ENCODE measurements at places on chromosomes 4 and X.
A peak's percentile ranks its signal among the peaks of the same experiment; 100 is the strongest.

DNA sequence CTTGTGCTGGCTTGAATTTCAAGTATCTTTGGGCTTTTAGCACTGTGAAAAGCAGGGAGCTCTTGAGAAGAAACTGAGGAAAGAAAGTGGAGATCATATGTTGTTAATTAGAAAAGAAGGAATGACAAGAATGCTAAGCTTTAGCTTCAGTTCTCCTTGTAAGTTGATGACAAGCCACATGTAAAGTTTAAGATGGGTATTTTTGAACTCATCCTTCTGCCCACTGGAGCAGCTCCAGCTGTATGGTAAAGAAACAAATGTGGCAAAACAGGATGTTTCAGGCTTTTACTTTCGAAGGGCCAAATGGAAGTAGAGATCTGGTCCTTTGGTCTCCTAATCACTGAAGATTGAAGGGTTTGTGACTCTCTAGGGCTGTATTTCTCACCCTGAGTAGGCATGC lies 137.8 kb downstream of the GUCY2F start:
- DNase-seq: no peak

- DNase-seq: peak; percentile 52
Measured at GRCh38 chr4:80362578-80363181, 27.1 kb downstream of the CFAP299 start.

- peak; percentile 13 for DNase-seq
Measured at GRCh38 chr4:8090312-8090711, 68.3 kb downstream of the ABLIM2 start.

DNA sequence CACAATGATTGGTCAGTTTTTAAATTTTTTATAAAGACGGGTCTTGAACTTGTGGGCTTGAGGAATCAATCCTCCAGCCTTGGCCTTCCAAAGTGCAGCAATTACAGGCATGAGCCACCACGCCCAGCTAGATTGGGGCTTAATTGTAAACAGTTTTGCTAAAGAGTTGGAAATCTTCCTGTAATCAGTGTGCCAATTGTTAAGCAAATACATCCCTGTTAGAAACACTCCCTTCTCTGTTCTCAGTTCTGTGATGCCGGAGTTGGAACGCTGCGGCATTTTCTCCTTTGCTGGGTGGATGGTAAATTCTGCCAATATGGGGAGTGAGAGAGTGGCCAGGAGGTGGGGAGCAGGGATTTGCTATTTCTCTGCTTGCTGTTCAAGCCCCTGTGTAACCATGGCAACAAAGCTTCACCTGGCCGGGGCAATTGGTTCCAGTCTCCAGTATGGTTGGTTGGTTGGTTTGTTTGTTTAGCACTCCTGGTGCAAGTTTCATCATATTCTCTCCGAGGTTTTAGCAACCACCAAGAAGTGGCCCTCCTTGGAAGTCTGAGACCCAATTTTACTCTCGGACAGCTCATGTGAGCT lies 3.0 kb upstream of the SPATA4 start:
- no peak for DNase-seq

GRCh38 chrX:140948827-140949226 lies 53.6 kb upstream of the SPANXB1 start:
- DNase-seq: no peak

DNA sequence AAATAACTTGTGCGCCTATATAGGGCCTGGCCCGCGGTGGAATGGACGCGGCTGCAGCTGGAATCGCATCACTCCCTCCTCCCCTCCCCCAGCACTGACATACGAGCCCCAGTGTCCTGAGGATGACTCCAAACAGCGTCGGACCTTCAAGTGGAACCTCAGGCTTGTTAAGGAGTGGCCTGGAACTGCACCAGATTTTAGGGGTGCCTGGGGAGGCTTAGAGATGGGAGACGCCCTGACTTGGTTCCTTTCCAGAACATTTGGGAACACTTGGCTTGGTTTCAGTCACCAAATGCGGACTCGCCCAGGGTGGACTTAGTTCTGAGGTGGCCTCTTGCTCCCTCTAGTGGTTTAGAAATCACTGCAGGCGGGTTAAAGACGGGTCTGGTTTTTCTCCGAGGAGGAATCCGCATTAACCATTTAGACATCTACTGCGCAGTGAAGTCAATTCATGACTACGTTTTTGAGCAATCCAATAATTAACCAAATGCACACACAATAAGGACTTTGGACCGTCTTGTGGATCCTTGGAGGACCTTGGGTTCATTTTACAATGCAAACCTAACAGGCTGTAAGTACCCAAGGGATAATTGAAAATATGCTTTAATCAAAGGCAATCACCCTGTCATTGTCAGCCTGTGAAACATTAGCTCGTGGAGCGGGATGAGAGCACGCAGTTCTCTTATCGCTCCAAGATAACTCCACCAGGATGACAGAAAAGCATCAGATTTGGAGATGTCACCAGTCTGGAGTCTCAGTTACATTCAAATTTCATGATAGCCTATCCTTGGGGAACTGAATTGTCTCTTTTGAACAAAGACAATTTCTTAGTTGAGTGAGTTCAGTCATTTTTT lies 11.2 kb upstream of the PDGFRA start:
- DNase-seq: peak; percentile 79

DNA sequence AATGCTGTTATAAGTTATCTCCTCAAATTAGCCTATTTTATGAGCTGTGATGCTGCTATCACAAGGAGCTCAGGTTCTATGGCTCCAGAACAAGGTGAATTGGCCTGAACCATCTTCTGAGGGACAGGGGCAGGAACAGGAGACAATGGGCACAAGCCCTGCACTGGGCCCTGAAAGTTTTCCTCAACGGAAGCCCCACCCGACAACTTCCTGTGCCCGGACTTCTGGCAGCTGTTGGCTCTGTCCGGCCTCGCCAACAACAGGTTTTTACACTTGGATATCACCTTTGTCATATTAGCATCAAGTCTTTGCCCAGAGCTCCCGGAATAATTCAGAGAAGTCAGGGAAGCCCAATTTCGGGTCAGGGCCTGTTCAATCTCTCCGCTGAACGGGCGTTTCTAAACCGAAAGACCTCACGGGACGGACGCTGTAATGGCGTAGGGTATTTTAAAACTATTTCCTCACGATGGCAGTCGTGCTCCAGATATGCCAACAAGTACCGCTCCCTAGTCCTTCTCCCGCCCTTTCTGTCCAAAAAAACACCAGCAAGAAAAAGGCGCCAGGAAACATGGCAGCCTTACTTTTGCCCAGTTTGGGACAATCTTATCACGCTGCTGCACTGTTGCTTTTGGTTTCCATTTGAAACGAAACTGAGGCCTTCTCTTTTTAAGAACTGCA lies 201.0 kb upstream of the STK26 start:
- no peak for DNase-seq

- DNase-seq: no peak
Measured at GRCh38 chr4:151631349-151631748, 129.5 kb downstream of the GATB start.

GRCh38 chrX:47629419-47630200 lies at the start of gene CFP:
Gene CFP, minus strand, starts transcription at chrX:47629930. Its CDS starts 86 bp downstream, at chrX:47629844.
- no peak for DNase-seq

GRCh38 chr4:15376594-15376993 lies 51.2 kb upstream of the C1QTNF7 start:
- no peak for DNase-seq

GRCh38 chr4:139540632-139541031 lies 15.4 kb downstream of the SETD7 start:
- no peak for DNase-seq

GRCh38 chr4:13427599-13428325 lies 56.4 kb downstream of the RAB28 start:
- DNase-seq: no peak

- peak; percentile 1 for DNase-seq
Measured at GRCh38 chrX:139776599-139776998, 68.6 kb upstream of the MCF2 start.

DNA sequence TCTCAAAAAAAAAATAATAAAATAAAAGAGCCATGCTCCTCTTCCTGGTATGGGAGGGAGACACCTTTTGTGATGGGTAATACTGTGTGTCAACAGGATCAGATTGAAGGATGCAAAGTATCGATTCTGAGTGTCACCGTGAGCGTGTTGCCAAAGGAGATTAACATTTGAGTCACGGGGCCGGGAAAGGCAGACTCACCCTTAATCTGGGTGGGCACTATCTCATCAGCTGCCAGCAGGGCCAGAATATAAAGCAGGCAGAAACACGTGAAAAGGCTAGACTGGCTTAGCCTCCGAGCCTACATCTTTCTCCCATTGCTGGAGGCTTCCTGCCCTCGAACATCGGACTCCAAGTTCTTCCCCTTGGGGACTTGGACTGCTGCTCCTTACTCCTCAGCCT lies 95.4 kb downstream of the SHOX start:
- no peak for DNase-seq

- DNase-seq: no peak
Measured at GRCh38 chrX:142296421-142296820, 91.3 kb upstream of the MAGEC2 start.

GRCh38 chrX:34770511-34770910 lies 113.4 kb upstream of the TMEM47 start:
- peak; percentile 58 for DNase-seq

DNA sequence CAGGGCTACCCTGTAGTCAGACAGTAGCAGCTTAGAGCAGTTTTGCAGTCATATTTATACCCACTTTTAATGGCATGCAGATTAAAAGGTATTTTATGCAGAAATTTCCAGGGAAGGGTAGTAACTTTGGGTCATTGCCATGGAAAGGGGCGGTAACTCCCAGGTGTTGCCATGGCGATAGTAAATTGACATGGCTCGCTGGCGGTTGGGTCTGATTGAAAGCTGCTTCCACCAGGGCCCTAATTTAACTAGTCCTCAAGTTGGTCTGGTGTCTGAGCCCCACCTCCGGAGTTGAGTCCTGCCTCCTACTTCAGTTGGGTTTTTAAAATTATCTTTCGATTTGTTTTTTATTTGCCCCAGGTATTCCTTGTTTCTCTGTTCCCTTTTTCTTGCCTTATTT lies 70.1 kb downstream of the NAA11 start:
- DNase-seq: no peak

- no peak for DNase-seq
Measured at GRCh38 chr4:189773909-189774308, 166.8 kb upstream of the FRG1 start.

GRCh38 chrX:134202561-134202960 lies 34.4 kb upstream of the CCDC160 start:
- no peak for DNase-seq

- DNase-seq: no peak
Measured at GRCh38 chr4:125719987-125720386, 405.2 kb downstream of the FAT4 start.

DNA sequence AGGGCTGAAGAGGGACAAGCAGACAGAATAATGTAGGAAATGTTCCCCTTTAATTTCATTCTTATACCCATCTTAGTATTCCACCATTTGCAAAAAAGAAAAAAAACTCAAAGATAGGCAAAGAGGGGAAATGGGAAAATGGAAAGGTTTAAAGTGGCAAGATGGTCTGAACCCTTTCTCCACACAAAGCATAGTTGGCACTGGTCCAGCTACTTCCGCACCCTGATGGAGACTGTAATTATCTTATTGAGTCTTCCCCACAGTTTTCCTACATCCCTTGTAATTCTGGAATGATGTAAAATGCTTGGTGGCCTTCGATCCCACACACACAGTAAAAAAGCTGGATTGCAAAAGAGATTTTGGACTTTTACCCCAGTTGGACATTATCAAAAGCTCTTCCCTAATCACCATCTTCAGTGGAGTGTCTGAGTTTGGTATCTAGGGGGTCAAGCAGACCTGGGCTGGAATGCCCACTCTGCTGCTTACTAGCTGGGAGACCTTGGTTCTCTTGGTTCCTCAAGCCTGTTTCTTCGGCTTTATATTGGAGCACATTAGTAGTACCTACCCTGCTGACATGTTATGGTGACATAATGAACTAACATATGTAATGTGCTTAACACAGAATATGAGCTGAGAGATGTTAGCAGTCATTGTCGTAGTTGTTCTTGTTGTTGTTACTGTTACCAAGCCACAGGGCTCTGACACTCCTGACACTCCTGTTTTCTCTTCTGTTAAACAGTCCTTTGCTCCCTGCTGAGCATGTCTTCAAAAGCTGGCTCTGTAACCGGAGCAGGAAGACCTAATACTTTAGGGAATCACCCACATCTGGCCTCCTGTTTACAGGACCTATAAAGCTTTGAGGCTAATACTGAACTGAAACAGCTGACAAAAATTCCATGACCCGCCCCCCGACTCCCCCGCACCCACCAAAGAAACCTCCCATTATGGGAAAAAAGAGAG lies 4.7 kb downstream of the SRPX2 start:
- DNase-seq: no peak

DNA sequence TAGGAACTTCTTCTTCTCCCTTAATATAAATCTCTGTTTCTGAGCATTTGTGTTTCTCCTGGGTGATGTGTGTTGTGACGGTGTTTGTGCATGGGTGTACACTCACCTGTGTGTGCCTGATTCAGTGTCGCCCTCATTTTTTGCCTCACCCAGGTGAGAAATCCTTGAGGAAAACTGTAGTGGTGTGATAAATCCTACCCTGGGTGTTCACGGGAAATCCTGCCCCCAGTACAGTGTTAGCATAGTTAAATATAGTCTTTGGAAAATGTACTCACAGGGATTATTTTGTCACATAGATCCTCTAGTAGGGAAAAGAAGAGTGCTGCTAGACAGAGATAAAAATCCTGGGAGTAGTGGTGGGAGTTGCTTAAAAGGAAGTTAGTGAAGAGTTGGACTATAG lies 291.9 kb upstream of the PITX2 start:
- no peak for DNase-seq

DNA sequence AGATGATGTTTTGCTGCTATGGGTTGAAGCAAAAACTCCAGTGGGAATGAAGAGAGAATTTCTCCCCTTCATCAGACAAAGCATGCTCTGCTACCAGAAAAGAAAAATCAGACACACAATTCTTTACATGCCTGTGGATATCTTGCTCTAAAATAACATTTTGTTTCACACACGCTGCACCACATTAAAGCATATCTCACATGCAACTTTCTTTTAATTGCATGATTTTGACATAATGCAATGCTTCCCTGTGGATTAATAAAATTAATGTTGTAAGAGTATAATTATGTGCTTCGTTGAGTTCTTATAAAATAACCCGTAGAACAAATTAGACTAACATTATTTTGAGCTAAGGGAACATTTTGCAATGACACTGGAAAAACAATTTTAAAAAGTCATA lies 2230.7 kb downstream of the PCDH7 start:
- no peak for DNase-seq

GRCh38 chr4:29560452-29560851 lies 1159.7 kb upstream of the PCDH7 start:
- DNase-seq: peak; percentile 12

GRCh38 chr4:75037252-75037651 lies 104.3 kb downstream of the PARM1 start:
- no peak for DNase-seq

GRCh38 chr4:3302173-3302785 lies 9.5 kb downstream of the RGS12 start:
- DNase-seq: peak; percentile 18

All from amniotic epithelial cell (primary cell).